ENCODE measurements at places on chromosomes 7 and 10.
A peak's percentile ranks its signal among the peaks of the same experiment; 100 is the strongest.

DNA sequence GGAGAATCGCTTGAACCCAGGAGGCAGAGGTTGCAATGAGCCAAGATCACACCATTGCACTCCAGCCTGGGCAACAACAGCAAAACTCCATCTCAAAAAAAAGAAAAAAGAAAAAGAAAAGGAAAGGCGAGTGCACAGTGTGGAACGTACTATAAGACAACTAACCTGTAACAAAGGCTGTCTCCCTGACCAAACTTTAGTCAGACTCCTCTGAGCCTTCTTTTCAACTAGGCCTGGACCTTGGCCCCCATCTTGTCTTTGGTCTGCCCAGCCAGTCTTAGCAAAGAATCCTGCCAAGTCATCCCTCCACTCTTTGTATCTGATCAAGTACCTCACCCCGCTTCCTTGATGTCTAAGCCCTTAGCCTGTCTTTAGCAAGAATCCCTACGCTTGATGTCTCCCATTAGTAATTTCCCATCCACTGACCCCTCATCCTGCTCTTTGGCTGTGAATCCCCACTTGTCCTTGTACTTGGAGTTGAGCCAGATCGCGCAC, 68.9 kb upstream of the KDM7A start:
- DNase-seq = no peak

GRCh38 chr7:132251327-132251659, 325.0 kb downstream of the PLXNA4 start:
- peak; percentile 11 for DNase-seq

DNA sequence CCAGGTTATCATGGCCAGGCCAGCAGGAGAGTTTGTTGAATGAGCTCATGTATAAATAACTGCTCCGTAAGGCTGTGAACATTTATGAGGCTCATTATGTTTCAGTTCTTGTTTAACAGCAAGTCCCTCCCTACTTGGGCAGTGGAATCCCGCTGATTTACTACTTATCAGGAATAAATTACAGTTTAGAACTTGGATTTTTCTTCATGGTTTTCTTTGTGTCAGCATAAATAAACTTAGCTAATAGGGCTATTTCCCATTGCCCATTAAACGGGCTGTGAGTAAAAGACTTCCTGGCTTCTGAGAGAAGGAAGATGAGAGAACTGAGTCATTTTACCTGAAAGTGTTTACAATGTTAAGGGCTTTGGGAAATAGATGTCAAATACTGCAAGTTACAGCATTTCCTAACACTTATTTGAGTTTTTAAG, 701.6 kb upstream of the ANKRD30A start:
- DNase-seq = no peak

DNA sequence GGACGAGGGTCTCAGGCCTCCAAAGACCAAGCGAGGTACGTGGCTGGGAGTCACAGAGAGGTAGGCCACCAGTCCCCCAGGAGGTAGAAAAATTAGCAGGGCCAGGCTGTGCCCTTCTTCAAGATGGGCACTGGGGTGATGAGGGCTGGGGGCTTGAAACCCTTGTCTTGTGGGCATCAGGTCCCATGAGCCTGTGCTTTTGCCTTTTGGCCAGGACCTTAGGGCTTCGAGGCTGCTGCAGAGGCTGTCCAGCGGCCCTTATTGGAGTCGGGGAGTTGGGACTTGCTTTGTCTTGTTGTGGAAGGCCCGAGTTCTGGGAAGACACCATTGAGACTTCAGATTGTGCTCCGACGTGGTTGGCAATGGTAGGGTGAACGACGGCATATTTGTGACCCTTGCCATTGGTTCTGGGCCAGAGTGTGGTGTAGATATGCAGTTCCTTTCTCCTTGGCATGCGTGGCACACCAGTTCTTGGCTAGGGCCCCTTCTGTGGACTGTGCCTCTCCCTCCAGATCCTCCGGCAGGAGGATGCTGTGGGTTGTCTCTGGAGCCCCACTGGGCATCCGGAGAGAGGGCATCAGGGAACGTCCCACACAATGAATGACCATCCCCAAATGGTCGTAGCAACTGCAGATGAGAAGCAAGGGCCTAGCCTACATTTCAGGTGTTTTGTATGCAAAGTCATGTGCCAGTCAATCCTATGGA, 931 bp downstream of the SH2D4B start:
- DNase-seq = no peak

DNA sequence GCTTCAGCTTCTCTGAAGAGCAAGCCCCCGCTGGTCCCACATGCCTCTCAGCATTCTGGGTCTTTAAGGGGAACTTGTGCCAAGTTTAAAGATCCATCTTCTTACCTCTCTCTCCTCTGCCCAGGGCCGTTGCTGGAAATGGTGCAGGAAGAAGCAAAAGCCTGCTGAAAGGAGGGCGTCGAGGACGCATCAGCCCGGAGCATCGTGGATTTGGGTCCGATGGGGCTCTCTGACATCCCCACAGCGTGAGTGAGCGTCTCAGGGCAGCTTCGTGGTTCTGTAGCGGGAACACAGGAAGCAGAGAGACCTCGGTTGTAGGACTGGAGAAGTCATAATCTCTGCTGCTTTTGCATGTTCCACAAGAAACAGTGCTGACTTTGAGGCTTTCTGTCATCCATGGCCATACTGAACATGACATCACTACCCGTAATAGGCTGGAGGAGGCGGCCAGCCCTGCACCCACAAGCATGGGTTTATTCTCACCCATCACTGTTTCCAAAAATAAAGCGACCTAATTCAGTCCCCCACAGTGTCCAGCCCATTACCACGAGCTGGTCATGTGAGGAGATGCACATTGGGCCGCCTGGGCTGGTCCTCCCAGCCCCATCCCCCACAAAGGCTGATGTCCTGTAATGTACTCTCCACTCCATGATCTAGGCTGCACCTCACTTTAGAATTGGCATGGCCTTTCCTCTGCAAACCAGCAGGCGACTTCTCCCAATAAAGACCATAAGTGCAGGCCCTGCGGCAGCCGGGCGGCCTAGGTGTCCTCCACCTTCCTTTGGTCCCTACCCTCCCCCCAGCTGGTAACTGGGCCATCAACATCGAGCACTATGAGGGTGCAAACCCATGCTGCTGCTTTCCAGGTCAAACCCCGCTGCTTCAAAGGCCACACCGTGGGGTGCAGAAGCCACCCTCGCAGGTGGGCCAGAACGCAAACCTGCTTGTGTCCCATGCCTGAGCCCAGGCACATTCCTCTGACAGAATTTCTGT, 276.9 kb downstream of the TNS3 start:
- DNase-seq = no peak
